ENCODE measurements at places on chromosomes 2 and 18.

DNA sequence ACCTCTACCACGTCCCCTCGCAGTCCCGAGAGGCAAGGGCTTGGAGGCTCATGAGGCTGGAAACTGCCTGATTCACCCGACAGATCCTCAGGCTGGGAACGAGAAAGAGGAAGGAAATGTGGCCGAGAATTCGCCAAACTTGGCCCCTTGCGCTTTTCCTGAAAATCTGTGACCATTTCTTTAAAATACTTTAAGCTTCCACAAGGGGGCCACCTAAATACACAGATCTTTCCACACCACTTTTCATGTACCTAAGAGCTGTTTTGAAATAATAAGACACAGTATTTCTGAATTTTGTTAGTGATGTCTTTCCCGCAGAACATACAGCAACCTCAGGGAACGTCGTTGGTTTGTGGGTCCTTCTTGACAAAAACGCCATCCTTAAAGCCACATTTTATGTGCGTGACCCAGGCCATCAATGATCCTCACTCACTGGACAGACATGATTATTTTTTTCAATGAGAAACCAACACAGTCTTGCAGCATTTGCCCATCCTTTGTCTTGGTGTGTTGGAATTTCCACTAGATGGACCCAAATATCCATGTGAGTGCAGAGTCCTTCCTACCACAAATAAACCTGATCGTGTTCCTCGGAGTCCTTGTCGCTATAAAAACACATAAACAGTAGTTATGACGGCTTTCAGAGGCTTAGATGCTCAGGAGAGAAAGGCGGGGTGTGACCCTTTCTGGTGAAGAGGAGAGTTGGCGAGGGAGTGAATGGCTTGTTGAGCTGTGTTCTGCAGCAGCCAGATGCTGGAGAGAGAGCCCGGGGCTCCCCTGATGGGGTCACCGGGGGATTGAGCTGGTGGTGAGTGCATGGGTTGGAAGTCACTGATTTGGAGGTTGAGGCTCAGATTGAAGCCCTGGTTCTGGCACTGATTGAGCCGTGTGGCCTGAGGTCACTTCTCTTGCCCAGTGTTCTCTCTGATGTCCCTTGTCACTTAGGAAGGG is 25.0 kb downstream of the DCDC2C start:
- peak; percentile 19 for DNase-seq

- DNase-seq: peak; percentile 79
Observed at GRCh38 chr18:13245481-13246000, 27.0 kb downstream of the LDLRAD4 start.

GRCh38 chr2:237438080-237438940 is 24.3 kb upstream of the COL6A3 start:
- no peak for DNase-seq

DNA sequence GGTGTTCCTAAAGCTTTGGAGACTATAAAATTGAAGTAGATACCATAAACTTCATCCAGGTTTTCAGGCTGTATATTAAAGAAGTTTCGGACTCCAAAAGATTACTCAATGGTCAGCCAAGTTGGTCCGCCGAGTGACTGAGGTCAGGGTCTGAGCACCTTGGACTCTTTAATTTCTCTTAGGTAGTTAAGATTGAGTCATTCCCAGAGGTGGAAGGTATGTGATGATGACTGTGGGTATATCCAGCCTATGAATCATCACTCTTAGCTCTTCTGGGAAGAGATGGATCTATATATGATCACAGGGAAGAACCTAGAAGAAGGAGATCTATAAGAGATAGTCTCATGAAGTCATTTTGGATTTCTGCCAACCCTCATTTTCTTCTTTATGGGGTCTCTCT is 3.3 kb downstream of the ITGA6 start:
- no peak for DNase-seq
